ENCODE measurements at places on chromosomes 3 and 15.

DNA sequence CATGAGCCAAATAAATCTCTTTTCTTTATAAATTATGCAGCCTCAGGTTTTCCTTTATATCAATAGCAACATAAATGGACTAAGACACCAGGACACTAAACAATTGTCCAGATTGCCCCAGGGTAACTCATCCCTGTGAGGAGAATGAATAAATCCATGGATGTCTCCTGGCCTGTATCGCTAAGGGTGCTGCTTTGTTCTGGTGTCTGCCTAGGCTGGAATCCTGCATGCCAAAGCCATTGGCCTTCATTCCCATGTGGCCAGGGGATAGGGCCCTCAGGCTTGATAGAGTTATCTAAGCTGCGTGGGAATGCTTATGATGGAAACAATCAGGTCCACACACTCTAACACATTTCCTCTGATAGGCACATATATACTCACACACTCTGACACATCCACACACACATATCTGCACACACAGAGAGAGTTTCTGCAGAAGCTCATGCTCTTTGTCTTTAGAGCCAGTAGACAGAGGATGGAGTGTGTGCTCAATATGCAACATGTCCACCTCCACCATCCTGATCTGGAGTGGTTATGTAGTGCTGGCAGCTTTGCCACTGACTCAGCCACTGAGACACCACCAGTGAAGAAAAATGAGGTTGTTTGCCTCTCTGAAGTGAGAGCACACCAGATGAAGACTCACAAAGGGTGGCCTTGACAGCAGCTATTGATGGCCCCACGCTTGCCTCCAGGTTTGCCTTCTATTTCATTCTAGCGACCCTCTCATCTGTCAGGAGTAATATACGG is 24.0 kb upstream of the DGKG start:
- DNase-seq = no peak

GRCh38 chr3:107142786-107143575 is 234.3 kb upstream of the CCDC54 start:
- DNase-seq = no peak

GRCh38 chr3:119483101-119483500 is 14.3 kb downstream of the POGLUT1 start:
- no peak for DNase-seq

GRCh38 chr3:161333696-161334095 is 37.6 kb downstream of the SPTSSB start:
- no peak for DNase-seq

GRCh38 chr15:85825118-85825517 is 30.4 kb upstream of the KLHL25 start:
- DNase-seq = no peak

All from SK-N-MC (cell line).